ENCODE measurements at places on chromosomes 2 and 18.

- H3K36me3 ChIP-seq: no peaks in the 10 kb centered on the region
- no peak overlapping the region for H3K27ac ChIP-seq
- H3K4me1 ChIP-seq: no peaks in the 10 kb centered on the region
- H3K4me3 ChIP-seq: no peak overlapping the region
- no peak for DNase-seq
Observed at GRCh38 chr2:202014318-202014717, 19.3 kb upstream of the FZD7 start.

GRCh38 chr2:62227386-62228075 lies 31.6 kb downstream of the B3GNT2 start:
- peaks cover 17% of the 10 kb centered on the region for H3K36me3 ChIP-seq
- H3K4me3 ChIP-seq: no peak overlapping the region
- DNase-seq: no peak
- H3K27ac ChIP-seq: no peak overlapping the region
- no peaks in the 10 kb centered on the region for H3K27me3 ChIP-seq
- no peaks in the 10 kb centered on the region for H3K4me1 ChIP-seq

DNA sequence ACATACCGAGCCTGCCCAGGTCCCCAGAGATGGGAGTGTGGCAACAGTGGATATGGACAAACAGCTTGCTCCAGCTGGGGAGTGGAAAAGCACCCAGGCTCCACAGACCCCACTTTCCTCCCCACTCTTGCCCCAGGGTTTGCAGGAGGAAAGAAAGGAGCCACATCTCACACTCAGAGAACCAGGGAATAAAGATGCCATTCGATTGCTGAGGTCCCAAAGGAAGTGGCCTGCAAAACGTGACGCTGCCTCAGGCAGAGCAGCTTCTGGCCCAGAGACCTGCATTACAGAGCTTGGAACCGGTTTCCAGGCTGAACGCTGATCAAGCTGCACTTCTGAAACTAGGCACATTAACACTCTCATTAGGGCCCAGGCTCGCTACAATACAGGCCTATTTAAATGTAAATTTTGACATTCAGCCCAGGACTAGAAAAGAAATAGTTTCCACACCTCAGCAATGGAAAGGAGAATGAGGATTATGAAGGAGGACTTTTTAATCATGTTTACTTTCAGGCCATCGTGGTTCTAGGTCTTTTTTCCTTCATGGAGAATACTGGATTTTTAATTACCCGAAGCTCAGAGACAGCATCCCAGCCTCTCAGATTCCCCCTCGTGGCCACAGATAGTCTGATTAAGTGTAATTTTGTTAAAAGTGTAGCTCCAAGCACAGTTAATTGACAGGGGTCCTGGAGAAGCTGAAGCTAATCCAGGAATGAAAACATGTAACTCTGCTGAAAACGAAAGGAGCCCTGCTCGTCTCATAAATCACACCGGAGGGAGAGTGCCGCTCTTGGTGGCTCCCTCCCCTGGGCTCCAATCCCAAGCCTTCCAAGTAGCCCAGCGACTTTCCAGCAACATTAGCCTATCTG lies 221.3 kb upstream of the RAB6C start:
- no peaks in the 10 kb centered on the region for H3K36me3 ChIP-seq
- peaks cover 13% of the 10 kb centered on the region for H3K27me3 ChIP-seq
- DNase-seq: no peak
- H3K4me3 ChIP-seq: no peak overlapping the region
- H3K27ac ChIP-seq: no peak overlapping the region
- H3K4me1 ChIP-seq: no peaks in the 10 kb centered on the region

DNA sequence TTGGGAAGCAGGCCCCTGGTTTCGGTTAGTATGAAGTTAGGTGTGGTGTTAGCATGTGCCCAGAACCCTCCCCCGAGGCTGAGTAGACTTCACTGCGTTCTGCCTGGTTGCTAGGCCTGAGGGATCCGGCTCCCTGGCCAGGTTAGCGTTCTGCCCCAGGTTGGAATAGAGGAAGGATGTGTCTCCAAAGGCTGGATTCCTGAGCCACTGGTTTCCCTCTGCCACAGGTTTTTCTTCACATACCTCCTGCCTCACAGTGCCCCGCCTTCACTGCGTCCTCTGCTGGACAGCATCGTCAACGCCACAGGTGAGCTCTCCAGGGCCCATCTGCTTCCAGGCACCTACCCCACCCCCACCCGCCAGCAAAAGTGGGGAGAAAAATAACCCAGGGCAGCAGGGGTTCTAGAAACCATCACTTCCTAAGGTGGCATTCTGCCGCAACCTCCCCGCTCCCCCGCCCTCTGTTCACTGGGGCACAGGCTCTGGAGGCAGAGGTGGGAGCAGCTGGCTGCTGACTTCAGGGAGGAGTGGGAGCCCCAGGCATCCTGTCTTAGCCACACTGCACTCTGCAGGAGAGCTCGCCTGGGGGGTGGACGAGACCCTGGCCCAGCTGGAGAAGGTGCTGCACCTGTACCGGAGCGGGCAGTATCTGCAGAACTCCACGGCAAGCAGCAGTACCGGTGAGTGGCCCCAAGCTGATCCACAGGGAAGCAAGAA lies 7.1 kb downstream of the PKDCC start:
- peaks cover 34% of the 10 kb centered on the region for H3K4me1 ChIP-seq
- no peaks in the 10 kb centered on the region for H3K27me3 ChIP-seq
- no peak overlapping the region for H3K4me3 ChIP-seq
- peaks cover 4% of the 10 kb centered on the region for H3K36me3 ChIP-seq
- DNase-seq: peak; percentile 47

- DNase-seq: no peak
- H3K4me3 ChIP-seq: no peak overlapping the region
- H3K36me3 ChIP-seq: peaks cover 15% of the 10 kb centered on the region
- H3K27me3 ChIP-seq: no peaks in the 10 kb centered on the region
- H3K27ac ChIP-seq: no peak overlapping the region
Observed at GRCh38 chr2:61158356-61158955, 3.5 kb upstream of the C2orf74 start.

DNA sequence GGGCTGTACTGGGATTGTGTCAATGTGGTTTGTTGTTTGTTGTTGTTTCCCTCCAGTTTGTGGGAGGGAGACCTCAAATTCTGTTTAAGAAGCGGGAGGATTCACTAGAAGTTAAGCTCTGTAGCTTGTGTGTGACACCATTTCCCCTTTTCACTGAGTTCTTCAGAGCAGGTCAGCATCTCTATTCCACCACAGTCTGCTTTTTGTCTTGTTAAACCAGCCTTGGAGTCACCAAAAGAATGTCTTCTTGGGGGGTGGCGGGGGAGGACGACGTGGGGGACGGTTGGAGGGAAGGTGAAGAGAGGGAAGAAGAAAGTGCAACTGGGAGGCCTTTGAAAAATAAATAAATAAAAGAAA lies 2.3 kb upstream of the BCL11A start:
- peaks cover 33% of the 10 kb centered on the region for H3K4me1 ChIP-seq
- no peak overlapping the region for H3K27ac ChIP-seq
- peaks cover 37% of the 10 kb centered on the region for H3K36me3 ChIP-seq
- H3K27me3 ChIP-seq: peaks cover 89% of the 10 kb centered on the region
- peak overlapping the region; percentile 83 for H3K4me3 ChIP-seq
- DNase-seq: no peak

GRCh38 chr2:7037340-7038333 lies 120.4 kb downstream of the RNF144A start:
- no peak overlapping the region for H3K4me3 ChIP-seq
- no peaks in the 10 kb centered on the region for H3K4me1 ChIP-seq
- DNase-seq: peak; percentile 72

DNA sequence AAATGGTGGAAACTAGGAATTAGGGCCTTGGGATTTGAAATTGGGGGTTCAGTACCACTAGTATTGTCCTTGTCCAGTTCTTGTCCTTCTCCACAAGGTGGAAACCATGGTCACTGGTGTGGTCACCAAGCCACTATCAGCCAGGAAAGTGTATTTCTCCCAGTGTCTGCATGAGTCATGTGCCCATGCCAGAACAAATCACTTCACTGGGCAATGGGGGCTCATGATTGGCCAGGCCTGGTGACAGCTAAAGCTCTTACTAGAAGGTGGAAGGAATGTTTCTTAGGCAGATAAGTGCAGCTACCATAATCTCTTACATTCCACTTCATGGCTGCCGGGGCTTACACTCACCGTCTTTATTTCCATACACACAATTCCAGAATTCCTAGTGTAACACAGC lies 124.8 kb upstream of the TACR1 start:
- H3K36me3 ChIP-seq: no peaks in the 10 kb centered on the region
- H3K27ac ChIP-seq: no peak overlapping the region
- no peaks in the 10 kb centered on the region for H3K4me1 ChIP-seq

DNA sequence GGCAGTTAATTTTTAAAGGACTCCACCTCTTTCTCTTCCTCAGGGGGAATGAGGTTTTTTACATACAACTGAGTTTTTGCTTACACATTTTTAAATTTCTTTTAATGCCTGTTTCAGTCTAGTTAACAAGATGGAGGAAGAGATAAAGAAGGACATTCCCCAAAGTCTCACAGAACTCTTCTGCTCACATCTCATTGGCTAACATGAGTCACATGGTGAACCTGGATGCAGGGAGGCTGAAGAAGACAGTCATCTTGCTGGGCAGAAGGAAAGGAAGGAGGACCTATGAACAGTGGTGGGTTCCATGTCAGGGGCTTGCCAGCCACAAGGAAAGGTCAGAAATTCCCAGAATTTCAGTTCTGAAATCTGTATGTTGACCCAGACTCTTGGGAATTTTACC lies 10.4 kb upstream of the ST8SIA5 start:
- no peak for DNase-seq
- no peak overlapping the region for H3K27ac ChIP-seq
- H3K4me3 ChIP-seq: no peak overlapping the region
- no peaks in the 10 kb centered on the region for H3K36me3 ChIP-seq

DNA sequence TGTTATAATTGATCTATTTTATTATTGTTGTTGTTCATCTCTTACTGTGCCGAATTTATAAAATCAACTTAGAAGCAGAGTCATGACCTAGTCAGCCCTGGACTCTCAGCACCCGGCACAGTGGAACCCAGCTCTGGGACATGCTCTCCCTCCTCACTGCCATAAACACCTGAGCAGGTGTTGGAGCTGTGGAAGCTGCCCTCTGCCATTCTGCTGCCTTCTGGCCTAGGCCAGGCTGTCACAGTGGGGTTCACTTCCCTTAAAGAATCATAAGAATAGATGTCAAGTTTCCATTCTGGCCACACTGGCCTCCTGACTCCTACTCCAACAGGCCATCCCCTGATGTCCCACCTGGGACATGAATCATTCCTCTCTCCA lies 192.2 kb downstream of the ZFP36L2 start:
- H3K36me3 ChIP-seq: no peaks in the 10 kb centered on the region
- H3K27me3 ChIP-seq: no peaks in the 10 kb centered on the region
- H3K4me3 ChIP-seq: no peak overlapping the region
- no peak for DNase-seq
- H3K4me1 ChIP-seq: peaks cover 9% of the 10 kb centered on the region
- H3K27ac ChIP-seq: no peak overlapping the region

DNA sequence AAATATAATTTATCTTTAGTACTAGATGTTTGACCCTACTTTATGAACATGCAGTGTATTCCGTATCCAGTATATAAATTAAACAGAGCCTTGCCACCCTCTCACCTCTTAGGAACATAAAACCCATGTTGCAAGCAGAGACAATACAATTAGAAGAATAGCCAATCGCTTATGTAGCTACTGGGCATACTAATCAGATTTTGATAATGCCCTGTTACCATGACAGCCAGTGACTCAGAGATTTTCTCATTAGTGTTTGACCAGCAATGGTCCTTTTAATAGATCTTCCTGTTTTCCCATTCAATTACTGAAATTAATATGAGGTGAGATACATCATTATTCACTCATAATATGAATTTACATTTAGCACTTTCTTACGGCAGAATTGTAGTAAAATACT lies 547.3 kb upstream of the VWC2L start:
- no peaks in the 10 kb centered on the region for H3K36me3 ChIP-seq
- H3K4me1 ChIP-seq: no peaks in the 10 kb centered on the region
- no peak for DNase-seq

- no peak overlapping the region for H3K4me3 ChIP-seq
- H3K27ac ChIP-seq: no peak overlapping the region
- peaks cover 18% of the 10 kb centered on the region for H3K36me3 ChIP-seq
Observed at GRCh38 chr2:47002480-47003381, 87.1 kb upstream of the MCFD2 start.

DNA sequence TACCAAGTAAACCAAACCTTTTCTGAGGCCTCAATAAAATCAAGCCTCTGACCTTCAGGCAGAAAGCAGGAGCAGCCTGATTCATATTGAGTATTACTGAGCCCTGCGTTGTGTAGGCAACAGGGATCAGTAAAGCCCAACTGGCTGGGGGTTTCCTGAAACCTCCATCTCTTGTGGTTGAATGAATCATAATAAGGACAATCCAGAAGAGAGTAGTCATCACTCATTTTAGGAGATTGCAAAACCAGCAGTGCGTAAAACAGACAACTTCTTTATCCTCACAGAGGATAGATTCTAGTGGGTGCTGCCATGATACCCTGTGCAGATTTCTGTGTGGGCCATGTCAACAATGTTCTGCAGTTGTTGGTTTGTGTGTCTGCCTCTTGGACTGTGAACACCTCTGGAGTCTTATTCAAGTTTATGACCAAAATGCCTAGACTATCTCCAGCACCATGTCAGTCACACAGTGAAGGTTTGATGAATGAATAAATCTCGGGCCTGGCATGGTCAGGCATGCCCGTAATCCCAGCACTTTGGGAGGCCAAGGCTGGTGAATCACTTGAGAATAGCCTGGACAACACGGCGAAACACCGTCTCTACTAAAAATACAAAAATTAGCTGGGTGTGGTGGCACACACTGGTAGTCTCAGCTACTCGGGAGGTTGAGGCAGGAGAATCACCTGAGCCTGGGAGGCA lies 51.8 kb upstream of the RAB27B start:
- H3K27ac ChIP-seq: peak overlapping the region; percentile 84
- DNase-seq: peak; percentile 81
- H3K36me3 ChIP-seq: peaks cover 18% of the 10 kb centered on the region
- H3K27me3 ChIP-seq: no peaks in the 10 kb centered on the region
- H3K4me3 ChIP-seq: peak overlapping the region; percentile 1

DNA sequence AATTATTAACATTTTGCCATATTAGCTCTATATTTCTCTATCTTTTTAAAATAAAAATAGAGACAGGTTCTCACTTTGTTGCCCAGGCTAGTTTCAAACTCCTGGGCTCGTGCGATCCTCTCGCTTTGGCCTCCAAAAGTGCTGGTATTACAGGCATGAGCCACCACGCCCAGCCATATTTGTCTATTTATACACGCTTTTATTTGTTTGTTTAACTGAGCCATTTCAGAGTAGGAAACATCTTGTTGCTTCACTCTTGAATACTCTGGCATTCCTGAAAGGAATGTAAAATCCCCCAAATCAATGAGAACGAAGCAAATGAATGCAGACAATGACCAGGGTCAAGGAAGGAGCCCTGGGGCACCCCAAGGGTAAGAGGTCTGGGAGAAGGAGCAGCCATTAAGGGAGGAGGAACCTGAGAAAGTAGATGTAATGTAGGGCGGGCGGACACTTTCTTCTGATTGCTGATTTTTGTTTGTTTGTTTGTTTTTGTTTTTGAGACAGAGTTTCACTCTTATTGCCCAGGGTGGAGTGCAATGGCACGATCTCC lies 31.7 kb upstream of the RAB1A start:
- no peaks in the 10 kb centered on the region for H3K36me3 ChIP-seq
- DNase-seq: no peak
- H3K4me3 ChIP-seq: no peak overlapping the region
- H3K27ac ChIP-seq: no peak overlapping the region
- H3K27me3 ChIP-seq: no peaks in the 10 kb centered on the region

Measured in Calu3 (cell line).